ENCODE measurements at places on chromosomes 3 and 15.

DNA sequence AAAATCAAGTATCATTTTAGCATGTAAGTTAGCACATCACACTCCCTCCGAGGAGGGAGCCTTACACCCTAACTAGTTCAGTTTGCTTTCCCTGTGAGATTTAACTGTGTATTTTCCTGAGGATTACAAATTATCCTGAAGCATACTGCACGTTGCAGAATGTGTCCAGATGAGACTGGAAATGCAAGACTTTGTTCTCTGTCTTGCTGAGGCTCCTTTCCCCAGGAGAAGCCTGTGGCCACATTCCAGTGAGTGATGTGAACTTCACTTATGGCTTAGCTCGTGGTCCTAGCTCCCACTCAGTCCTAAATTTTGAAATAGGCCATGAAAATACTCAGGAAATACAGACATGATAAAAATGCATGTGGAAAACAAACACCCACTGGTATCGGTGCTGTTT, 23.7 kb downstream of the PDZRN3 start:
- DNase-seq = no peak

DNA sequence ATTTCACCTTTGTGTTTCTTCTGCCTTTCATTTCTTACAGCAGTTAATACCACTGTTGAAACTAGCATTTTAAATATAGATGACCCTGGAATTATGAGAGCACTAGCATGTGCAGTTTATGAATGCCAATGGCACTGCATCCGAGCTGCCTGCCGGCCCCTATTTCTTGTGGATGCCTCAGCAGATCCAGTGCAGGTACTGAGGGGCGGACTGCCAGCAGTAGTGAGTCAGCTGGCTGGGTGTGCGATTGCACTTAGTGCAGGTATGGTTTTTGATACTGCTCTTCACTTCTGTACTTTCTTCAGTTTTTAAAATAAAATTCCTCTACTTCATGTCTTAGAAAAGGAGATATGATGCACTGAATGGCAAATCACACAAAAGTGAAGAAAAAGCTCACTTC, 453.0 kb downstream of the DIPK2A start:
- no peak for DNase-seq

DNA sequence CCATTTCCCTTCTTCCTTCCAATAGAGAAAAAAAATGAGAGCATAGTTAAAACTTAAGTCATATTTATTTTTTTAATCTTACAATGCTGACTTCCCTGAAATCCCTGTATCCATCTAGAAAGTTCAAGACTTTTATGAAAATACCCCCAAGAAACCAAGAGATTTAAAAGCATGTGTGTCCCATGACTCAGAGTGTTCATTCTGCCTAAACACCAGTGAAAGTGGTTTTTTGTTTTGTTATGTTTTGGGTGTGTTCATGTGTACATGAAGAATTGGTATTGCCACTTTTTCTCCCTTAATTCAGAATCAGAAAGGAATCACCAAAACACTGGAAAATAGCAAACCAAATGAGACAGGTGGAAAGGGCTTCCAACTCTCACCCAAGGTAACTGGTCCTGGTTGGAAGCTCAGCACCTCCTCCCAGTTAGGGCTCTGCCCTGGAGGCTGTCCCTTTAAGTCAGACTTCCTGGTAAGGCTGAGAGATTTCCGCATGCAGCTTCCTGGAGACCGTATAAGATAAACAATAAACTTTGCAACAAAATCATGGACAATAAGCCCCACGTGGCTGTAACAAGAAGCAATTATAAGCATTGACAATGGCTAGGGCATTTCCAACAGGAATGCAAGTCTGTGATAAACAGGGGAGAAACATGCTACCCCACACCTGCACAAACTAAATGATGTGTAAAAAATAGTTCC, 121.9 kb upstream of the ARHGEF3 start:
- no peak for DNase-seq

GRCh38 chr3:155492841-155493240, 199.4 kb upstream of the STRIT1 start:
- no peak for DNase-seq

DNA sequence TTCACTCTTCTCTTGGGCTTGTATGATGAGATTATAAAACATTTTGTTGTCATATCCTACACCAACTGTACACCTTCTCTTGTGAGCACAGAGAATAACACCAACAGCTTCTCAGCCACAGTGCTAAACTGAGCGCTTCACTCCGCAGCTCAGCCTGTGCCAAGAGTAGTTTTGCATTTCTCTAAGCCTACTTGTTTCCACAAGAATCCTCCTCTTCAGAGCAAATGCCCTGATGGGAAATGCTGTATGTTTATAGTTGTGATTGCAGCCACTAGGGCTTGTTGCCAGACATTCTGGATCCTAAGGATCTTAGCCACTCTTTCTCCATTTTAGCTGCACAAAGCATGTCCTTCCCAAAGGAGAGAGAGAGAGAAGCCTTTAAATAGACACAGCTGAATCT, 138.8 kb upstream of the PLXND1 start:
- no peak for DNase-seq

- no peak for DNase-seq
Measured at GRCh38 chr3:179613807-179614206, 9.2 kb downstream of the NDUFB5 start.

- no peak for DNase-seq
Measured at GRCh38 chr15:101724675-101725005, 367 bp upstream of the TARS3 start.

- DNase-seq = no peak
Measured at GRCh38 chr15:101618851-101619614, 33.1 kb downstream of the TM2D3 start.

DNA sequence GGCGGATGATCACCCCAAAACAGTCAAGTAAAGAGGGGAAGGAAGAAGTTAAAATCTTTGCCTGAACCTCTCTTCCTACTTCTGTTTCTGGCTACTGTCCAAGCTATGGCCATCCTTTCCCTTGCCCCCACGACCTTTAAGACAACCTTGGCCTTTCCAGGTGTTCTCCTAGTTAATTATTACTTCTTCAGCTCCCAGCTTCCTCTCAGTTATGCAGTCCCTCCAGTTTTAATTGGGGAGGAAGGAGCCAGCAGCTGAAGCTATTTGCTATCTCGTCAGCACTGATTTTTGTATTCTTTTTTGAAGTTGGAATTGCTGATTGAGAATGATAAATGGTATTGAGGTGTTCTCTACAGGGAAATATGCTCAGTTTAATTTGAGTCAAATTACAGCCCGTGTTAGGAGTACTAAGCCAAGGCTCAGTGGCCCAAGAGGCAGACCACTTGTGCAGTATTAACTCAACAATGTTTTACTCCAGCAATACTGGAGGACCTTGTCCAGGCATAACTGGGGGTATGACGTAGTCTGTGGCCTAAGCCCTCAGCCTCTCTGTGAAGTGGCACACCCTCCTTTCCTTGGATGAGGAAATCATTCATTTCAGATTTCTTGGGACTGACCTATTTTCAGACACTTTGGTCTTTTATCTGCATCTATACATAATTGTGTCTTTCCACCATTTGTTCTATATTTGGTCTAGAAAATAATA, 336.9 kb downstream of the SLC9A9 start:
- no peak for DNase-seq

- no peak for DNase-seq
Measured at GRCh38 chr3:172630316-172630715, 80.6 kb downstream of the NCEH1 start.

DNA sequence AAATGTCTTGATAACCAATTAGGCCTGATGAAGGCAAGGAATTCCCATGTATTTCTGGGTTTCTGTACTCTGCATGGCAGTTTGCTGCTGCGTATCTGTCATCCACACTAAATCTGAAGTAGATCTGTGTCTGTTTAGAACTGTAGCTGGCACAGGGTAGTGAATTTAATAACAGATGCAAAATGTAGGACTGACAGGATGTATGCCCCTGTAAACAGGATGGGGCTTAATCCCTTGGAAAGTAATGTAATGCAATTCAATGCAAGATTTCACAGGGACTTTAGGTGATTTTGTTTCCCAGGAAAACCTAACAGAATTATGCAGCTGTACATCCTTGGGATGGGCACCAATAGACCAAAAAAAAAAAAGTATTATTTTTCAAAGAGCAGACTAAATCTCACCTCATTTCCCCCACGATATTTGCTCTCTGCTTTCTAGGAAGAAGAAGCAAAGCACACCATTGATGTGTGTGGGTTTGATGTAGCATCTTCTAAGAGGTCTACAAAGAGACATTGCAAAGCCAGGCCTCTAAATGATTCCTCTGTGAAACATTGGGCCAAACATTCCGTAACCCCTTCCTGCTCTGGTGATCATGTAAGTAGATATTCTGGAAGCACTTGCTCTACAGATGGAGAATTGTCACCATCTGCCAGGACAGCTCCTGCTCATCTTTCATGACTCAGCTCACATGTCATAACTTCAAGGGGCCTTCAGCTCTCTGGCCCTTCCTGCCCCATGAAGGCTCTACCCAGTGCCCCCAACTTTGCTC, 464.3 kb upstream of the RGMA start:
- DNase-seq = no peak

DNA sequence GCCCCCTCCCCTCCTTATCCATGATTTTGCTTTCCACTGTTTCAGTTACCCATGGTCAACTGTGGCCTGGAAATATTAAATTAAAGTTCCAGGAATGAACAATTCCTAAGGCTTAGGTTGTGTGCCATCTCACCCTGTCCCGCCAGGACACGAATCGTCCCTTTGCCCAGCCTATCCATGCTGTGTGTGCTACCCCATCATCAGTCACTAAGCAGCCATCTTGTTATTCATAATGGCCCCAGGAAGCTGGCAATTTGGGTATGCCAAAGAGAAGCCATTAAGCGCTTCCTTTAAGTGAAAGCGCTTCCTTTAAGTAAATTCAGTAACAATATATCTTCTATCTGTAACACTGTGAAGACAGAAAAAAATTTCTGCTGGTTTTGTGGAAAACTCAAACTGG, 49.2 kb upstream of the LDHAL6B start:
- DNase-seq = no peak

GRCh38 chr15:90742087-90742486, 24.9 kb downstream of the BLM start:
- no peak for DNase-seq

DNA sequence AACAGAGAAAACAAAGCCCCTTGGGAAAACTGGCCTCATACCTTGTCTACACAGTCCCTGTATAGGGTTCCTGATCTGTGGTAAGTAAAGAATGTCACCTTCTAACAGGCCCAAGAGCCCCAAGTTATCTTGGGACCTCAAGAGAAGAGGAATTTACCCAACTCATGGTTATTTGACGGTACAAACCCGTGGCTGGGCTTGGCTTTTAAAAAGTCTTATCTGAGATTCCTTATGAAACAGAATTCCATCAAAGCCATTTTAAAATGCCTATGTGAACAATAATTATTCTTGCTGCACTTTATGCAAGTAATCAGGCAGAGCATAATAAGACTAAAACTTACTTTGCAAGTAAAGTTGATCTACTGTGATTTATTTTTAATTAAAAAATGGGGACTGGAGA, 13.9 kb upstream of the SORD start:
- DNase-seq = no peak

GRCh38 chr3:53813229-53813628, 33.0 kb downstream of the CHDH start:
- DNase-seq = no peak

Data from AG09309 (cell line).